ENCODE measurements at places on chromosomes 7 and 10.

- DNase-seq: no peak
Measured at GRCh38 chr7:25583621-25584020, 355.3 kb upstream of the NPVF start.

- DNase-seq: no peak
Measured at GRCh38 chr10:30207485-30208052, 141.5 kb downstream of the MTPAP start.

GRCh38 chr10:70619271-70620019, 16.9 kb upstream of the PRF1 start:
- peak; percentile 3 for DNase-seq

- no peak for DNase-seq
Measured at GRCh38 chr10:115710136-115710535, 562.9 kb downstream of the GFRA1 start.

GRCh38 chr7:158734861-158735260, 30.3 kb upstream of the NCAPG2 start:
- no peak for DNase-seq

DNA sequence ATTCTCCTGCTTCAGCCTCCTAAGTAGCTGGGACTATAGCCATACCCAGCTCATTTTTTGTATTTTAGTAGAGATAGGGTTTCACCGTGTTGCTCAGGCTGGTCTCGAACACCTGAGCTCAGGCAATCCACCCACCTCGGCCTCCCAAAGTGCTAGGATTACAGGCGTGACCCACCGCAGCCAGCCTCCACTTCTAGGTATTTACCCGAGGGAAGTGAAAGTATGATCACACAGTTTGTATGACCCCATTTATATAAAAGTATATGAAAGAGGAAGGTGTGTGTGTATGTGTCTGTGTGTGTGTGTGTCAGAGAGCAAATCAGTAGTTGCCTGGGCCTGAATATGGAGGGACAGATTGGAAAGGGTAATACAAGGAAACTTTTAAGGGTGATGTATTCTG, 2.0 kb upstream of the PURB start:
- no peak for DNase-seq

- no peak for DNase-seq
Measured at GRCh38 chr7:137873524-137873923, 26.8 kb upstream of the DGKI start.

GRCh38 chr7:117184367-117184766, 138.5 kb downstream of the WNT2 start:
- DNase-seq: no peak

GRCh38 chr7:44515590-44516268, 25.3 kb upstream of the NUDCD3 start:
- no peak for DNase-seq

GRCh38 chr7:22115689-22116088, 170.0 kb upstream of the CDCA7L start:
- no peak for DNase-seq

- no peak for DNase-seq
Measured at GRCh38 chr10:88889559-88890337, 9.7 kb downstream of the STAMBPL1 start.

DNA sequence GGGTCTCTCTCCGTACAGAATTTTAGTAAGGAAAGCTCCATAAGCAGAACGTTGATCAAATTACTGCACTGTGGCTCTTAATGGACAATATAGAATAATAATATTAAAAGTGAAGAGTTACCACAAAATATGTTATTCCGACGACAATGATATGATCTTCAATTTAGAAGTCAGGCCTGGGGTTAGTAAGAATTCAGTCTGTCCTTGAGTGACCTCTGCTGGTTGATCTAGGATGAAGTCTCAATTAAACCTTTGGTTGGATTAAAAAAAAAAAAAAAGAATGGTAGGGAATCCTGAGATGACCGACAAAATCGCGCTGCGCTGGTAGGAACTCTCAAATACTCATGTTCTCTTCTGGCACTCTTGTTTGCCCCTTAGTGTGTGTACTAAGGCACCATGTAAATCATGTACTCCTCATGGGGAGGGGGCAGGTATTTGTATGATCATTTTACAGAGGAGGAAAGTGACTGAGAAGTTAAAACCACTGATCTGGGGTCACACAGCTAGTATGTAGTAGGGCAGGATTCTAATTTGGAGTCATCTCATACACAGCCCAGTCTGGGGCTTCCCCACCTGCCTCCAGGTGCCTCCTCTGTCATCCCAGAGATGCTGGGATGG, 161.3 kb upstream of the NPVF start:
- peak; percentile 89 for DNase-seq

DNA sequence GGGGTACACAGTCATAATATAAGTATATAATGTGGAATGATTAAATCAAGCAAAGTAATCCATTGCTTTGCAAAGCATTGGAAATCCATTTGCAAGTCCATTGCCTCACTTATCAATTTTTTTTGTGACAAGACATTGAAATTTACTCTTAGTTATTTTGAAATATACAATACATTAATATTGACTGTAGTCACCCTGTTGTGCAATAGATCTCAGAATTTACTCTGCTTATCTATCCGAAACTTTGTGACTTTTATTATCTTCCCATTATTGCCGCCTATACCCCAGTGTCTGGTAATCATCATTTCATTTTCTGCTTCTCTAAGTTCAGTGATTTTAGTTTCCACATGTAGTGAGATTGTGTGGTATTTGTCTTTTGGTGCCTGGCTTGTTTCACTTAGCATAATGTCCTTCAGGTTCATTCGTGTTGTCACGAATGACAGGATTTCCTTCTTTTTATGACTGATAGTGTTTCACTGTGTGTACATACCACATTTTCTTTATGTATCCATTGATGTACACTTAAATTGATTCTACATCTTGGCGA, 5.8 kb downstream of the MALRD1 start:
- no peak for DNase-seq

DNA sequence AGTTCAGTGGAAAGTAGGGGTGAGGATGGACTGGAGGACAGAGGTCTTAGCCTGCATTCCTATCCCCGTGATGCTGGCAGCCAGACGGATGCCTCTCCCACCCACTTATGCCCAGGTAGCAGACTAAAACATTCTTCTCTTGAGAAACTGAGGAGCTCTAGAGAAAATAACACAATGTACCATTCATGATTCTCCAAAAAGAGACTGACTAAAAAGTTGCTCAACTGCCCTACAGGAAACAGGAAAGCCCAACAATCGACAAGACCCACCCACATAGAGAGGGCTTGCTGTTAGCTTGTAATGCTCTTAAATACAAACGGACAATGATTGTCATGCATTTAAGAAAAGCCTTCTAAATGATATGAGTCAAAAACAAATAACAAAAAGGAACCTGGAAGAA, 33.2 kb upstream of the PDE1C start:
- DNase-seq: no peak

GRCh38 chr10:81019029-81019890, 481.6 kb downstream of the SH2D4B start:
- DNase-seq: peak; percentile 25

GRCh38 chr7:7554021-7554432, 12.7 kb upstream of the MIOS start:
- DNase-seq: peak; percentile 75

DNA sequence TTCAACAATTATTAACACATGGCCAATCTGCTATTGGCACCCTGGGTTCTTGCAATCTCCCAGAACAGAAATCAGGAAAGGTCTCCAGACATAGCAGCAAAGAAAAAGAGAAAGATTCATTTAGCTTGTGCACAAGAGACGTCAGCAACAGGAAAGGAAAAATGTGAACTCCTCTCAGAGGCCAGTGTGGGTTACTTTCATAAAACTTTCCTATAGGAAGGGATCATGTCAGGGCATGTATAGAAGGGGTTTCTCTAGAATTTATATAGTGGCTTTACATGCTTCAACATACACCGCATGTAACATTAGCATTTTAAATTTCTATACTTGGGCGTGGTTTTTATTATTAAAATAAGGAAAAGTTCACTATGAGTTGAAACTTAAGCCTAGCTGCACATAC, 725.1 kb downstream of the SORCS1 start:
- no peak for DNase-seq

DNA sequence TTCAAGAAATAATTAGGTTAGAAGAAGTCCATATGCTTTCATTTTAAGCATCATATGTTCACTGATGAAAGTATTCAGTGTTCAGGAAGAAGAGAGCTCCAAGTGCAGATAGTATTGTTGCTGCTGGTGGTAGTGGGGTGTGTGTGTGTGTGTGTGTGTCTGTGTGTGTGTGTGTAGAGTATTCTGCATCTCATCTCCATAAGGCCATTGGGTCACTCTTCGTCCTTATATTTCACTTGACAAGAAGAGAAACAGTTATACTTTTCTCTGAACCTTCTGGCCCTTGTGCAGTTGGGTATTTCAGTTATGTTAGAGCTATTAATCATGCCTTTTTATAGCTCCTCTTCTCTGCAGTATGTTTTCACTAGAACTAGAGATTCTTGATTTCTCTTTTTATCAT, 26.2 kb downstream of the ADAM22 start:
- no peak for DNase-seq

DNA sequence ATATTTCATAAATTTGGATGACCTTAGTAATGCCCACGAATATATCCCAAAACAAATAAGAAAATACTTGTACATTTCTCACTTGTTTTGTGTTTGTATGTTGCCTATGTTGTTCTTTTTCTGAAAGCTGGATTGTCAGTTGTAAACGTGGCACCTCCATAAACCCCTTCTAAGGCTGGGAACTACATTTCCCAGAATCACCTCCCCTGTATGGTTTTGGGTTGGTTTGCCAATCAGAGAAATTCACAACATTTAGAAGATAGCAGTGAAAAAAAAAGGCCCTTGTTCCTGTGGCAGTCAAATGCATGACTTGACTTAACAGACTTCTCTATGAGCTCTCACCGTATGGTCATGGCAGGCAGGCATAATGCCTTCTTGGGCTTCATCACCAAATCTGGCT, 676.3 kb upstream of the STEAP1 start:
- DNase-seq: no peak

DNA sequence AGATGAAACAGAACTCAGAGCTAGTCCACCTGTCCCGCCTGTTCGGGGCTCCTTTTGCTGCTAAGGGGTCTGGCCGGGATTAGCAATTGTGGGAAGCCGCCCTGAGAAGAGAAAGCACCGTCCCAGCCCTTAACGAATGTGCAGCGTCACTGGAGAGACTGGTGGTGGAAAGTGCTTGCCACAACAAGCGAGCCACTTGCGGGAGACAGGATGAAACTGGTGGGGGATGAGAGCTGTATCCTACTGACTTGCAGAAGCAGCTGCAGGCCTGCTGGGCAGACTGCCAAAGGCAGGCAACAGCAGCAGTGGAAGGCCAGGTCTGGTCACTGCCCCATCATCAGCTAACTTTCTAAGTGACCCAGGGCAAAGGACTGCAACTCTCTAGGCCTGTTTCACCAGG, 95.4 kb downstream of the FAM53B start:
- no peak for DNase-seq

GRCh38 chr7:138125119-138125518, 48.9 kb downstream of the AKR1D1 start:
- DNase-seq: no peak

DNA sequence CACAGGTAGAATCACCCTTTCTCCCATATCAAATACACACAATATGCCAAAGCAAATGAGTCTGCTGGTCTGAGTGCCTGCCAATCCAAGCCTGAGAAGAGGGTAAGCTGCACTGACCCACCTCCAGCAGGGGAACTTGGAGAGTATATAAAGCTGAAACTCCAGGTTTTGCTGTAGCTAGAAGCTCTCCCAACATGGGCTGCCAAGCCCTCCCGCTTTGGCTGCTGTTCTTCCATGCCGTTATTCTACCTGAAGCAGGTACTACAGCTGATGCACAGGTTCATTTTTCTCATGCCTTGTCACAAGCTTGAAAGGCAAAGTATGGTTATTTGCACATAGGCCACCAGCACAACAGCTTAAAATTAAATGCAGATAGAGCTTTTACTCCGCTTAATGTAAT, 21.5 kb upstream of the C10orf120 start:
- no peak for DNase-seq

- DNase-seq: no peak
Measured at GRCh38 chr10:116151076-116151475, 121.9 kb downstream of the GFRA1 start.

- DNase-seq: no peak
Measured at GRCh38 chr7:73888959-73889358, 28.0 kb downstream of the TMEM270 start.

GRCh38 chr7:7931626-7932025, 37.0 kb upstream of the GLCCI1 start:
- DNase-seq: no peak

DNA sequence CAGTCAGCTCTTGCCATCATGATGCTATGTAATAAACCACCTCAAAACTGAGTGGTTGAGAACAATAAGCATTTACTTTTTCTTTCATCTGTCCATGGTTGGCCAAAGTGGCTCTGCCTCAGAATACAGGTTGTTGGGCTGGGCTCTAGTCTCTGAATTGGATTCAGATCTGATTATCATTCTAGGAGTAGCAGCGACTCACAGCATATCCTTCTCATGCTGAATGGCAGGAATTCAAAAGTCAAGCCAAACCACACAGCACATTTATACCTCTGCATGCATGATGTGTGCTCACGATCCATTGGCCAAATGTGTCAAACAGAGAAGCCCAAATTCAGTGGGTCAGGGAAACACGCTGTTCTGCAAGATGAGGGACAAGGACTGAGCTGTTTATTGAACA, 13.6 kb upstream of the GALNT11 start:
- peak; percentile 50 for DNase-seq

DNA sequence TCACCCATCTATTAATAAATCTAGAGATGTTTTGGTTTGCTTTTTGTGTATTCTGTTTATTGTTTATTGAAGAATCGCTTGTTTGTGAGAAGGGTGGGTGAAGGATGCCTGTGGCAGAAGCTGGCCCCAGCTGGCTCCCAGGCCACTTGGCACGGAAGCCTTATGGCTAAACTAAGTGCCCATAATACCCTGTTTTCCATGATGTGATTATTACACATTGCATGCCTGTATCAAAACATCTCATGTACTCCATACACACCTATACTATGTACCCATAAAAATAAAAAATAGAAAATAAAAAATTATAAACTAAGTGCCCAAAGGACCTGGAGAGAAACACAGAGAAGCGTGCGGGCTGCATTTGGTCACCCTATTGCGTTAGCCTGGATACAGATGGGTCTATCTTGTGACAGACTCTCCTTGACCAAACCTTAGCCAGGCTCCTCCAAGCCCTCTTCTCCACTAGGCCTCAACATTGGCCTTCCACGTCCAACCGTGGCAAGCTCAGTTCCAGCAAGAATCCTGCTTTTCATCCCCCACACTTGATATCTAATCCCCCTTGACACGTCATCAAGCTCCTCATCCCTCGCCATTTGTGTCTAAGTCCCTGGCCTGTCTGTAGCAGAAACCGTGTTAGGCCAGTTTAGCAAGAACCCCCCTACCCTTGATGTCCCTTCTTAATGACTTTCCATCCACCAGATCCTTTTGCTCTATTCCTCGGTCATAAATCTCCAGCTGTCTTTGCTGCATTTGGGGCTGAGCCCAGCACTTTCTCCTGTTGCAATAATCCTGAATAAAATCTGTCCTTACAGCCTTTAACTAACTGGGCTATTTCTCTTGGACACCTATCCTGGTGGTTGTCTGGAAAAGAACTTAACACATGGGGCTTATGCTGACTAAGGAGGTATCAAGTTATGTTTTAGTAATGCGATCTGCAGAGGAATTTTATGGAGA, 245.2 kb downstream of the TNS3 start:
- peak; percentile 32 for DNase-seq

GRCh38 chr7:27375958-27376357, 133.4 kb downstream of the EVX1 start:
- no peak for DNase-seq

All from G401 (cell line).